Lower leg skin (tissue), 4 donors: ENCODE measurements at places on chromosomes 1 and 21. TPM values are rescaled to one million over a fixed set of nuclear protein-coding genes. Genes with fewer than 3 reads are reported as not detected.

DNA sequence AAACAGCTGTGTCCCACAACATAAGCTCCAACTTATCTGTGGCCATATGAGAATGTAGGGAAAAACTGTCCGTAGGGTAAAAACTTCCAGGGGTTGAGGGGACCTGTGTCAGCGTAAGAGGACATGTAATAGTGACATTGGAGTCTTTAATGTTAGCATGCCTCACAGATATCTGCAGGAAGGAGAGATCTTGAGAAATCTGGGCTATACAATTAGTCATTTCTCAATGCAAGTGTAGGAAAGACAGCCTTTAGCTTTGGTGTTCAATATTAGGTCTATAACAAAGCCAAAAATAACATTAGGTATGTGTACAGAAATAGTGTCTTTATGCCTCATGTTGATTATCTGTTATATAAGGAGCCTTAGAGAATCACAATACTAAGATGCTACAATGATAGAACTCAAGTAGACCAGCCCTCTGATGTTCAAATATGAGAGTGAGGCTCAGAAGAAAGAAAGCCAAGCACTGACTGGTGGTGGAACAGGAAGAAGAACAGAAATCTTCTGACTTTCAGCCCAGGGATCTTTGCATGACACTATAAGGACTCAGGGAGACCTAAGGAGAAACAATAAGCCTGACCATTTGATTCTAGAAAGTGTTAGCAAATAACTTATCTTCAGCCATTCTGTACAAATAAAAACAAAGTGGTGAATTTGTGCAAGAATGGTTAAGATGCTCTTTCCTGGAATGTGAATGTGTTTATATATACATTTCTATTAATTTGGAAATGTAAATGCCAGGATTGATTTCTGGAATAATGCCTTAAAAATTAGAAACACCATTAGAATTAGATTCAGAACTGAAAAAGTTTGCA lies 152.6 kb downstream of the ZC3H11B start:
- DNase-seq: no peak

MAP3K21 gene
- total RNA-seq: 6.1 TPM

DNA sequence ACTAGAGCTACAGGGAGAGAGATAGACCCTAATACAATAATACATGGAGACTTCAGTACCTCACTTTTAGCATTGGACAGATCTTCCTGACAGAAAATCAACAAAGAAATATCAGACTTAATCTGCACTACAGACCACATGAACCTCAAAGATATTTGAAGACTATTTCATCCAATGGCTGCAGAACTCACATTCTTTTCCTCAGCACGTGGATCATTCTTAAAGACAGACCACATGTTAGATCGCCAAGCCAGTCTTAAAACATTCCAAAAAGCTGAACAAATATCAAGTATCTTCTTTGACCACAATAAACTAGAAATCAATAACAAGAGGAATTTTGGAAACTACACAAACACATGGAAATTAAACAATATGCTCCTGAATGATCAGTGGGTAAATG lies 576.0 kb downstream of the KIF26B start:
- no peak for DNase-seq

DNA sequence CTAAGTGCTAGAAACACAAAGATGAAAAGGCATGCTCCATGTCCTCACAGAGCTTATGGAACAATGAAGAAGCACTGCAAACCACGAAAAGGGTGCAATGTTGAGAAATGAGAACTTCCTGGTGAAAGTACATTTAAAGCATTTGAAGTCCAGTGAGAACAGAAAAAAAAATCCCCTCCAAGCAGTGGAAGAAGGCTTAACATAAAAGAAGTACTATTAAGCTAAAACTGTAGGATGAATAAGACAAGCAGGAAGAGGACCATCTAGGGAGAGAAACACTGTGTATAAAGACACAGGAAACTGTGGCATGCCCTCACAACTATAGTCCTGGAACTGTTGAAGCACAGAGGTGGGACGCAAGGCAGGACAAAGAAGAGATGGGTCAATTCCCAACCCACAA lies 10.0 kb downstream of the TP53BP2 start:
- DNase-seq: no peak

GRCh38 chr1:12460911-12461621 lies 156.9 kb downstream of the DHRS3 start:
- peak; percentile 85 for DNase-seq

CDCA8 gene
- total RNA-seq: 1.4 TPM

GRCh38 chr1:17101261-17101660 lies 18.0 kb downstream of the PADI2 start:
- no peak for DNase-seq

DNA sequence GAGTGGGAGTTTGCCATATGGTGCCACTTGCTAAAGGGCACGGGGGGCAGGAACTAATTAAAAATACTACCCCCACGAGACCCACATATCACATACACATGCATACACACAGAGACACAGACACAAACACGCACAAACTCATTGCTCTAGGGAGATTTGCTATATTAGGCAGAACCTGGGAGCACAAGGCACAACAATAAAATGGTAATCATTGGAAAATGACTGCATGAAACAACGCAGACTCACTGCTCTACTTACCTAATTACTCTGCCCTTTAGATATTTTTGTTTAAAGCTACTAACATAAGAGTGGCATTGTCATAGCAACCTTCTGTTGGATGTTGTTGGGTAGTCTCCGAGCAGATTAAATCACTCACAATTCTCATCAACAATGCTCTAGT lies 20.3 kb upstream of the RGS4 start:
- no peak for DNase-seq

DNA sequence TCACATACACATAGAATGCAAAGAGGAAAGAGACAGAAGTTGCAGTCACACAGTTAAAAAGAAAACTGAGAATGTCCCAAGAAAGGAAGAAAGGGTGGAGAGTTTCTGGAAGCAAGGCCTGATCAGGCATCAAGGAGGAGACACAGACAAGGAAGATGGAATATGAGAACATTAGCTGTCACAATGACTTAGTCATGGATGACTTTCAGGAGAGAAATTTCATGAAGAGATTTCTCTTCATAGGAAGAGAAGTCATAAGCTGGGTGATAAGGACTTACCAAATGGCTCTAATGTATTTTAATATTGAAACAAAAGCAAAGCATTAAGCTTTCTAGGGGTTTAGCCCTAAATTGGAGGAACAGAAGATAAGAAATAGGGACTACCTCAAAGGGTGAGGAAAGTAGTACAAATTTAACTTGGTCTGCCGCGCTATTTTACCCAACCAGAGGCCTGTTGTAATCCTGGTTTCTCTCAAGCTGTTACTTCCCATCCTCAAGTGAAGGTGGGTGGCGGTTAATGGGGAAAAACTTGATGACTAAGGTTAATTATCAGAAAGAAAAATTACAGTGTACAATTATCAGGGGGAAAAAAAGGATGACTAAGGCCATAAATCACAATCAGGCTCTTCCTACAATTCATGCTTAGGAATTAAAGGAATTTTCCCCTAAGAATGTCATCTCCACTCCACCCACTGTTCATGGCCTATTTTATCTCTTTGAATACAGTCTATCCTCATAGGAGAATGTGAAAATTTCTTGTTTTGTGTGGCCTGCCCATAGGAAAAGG lies 93.9 kb upstream of the ADGRL2 start:
- DNase-seq: no peak

DNA sequence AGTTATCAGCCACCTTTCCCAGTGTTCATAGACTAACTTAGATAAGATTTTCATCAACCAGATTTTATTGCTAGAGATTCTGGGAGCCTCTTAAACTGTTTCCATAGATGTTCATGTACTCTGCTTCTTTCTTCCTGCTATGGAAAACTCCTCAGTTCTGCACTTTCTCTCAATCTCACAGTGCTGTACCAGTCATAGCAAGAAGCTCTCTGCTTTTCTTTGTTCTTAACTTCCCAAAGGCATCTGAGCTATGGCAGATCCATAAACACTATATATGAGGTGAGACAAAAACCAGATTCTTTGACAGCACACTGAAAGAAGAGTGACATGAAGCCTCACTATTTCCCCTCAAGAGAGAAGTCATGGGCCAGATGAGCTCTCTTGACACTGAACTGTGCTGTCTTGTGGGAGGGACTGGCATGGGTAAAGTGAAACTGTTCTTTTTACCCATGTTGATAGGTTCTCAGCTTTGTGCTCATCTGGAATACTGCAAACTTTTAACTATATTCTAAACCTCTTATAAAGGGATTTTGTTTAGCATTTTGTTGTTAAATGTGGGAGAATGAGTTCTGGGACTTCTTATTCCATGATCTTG lies 64.2 kb upstream of the LYPLAL1 start:
- no peak for DNase-seq

DNA sequence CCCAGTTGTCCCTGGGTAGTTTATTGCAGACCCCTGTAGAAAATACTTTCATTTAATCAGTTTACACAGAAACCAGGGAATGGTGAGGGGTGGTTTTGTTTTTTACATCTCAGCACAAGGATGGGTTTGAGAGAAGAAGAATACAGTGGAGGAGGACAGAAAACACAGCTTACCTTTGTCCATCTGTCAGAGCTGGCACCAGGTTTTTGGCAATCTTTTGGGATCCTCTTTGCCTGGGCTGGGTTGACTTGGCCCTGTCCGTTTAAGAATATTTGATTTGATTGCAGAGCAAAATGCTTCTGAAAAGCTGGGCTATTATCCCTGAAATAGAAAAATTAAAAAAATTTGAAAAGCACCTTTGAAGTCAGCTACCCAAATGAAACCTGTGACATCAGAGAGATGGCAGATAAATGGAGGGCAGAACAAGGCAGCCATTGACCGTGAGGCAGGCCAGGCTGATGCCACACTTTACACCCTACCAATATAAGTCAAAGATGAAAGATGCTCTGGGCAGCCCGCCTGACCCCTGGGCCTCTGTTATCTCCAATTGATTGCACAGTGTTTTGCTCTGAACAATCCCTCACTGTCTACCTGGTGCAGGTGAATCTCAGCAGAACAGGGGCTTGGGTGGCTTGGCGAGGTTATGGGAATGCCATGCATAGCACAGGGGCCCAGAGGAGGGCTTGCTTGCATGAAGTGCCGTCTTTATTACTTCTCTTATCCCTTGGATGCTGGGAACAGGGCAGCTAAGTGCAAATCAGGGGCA lies 218.8 kb downstream of the LMX1A start:
- DNase-seq: no peak

GRCh38 chr1:112702067-112702395 lies 4.9 kb downstream of the RHOC start:
- DNase-seq: no peak

DNA sequence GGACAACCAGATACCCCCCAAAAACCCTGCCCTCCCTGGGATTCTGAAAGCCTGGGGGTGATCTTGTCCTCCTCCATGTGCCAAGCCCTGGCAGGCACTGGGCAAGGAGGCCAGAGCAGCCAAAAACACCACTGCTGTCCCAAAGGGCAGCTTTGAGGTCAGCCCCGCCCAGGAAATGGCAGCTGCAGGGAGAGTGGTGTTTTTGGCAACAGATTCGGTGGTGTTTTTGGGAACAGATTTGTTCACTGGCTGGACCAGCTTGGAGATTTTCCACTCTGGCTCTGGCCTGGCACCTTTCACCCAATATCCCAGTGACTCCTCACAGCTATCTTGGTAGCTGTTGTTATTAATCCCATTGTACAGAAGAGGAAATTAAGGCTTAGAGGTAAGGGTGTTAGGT lies 34.7 kb downstream of the LRP8 start:
- DNase-seq: no peak

- DNase-seq: no peak
Observed at GRCh38 chr1:88825721-88826120, 65.6 kb downstream of the GTF2B start.

HRNR gene
- not detected for total RNA-seq

DNA sequence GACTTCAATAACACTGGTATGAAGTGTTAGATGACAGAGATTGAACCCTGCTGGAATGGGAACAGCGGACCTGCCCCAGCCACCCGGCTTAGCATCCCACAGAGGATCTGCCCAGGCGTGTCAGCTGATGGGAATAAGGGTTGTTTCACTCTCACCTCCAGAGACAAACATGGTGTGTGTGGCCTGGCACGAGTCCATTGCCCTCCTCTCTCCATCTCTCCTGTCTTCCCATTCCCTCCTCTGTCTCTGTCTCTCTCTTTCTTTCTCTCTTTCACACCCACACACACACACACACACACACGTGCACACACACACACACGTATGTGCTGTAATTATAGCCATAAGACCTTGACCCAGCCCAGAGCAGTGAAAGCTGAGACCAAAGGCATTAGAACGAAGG lies 200.2 kb downstream of the HIVEP3 start:
- DNase-seq: no peak

OR2M7 gene
- not detected for total RNA-seq

RHBG gene
- total RNA-seq: 10.0 TPM

GRCh38 chr1:109728870-109729269 lies 12.0 kb downstream of the GSTM3 start:
- no peak for DNase-seq

DNA sequence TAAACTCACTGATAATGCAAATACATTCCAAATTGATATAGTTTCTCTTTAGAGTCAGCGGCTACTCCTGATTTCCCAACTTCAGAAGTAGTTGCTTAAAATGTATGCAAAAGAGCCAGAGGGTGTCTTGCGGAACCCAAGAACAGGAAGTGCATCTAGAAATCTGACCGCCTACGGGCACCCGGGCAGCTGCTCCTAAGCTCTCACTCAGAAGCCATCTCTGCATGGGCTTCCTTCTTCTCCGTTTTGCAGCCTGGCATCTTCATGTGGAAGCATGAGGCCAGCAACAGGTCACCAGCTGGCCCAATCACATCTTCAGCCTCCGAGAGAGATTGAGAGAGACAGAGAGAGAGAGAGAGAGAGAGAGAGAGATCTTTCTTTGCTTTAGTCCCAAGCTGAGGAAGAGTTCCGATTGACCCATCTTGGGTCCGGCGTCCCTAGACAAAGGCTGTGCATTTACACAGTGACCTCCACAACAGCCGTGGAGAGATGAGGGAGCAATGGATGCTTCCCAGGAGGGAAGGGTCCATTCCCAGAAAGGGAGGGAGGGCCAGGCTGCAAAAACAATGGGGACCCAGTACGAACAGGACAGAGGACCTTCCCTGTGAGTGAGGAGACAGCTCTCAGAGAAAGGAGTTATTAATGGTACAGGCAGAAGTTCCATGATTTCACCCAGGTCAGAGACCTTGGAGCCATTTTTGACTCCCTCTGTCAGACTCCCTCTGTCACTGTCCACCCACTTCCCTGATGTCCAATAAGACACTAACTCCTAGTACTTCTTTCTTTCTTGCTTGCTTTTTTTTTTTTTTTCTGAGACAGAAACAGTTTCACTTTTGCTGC lies 28.2 kb upstream of the SLC30A1 start:
- no peak for DNase-seq

MAN1C1 gene
- 6.3 TPM for total RNA-seq

OR2AK2 gene
- total RNA-seq: not detected

GRCh38 chr1:119219711-119220110 lies 79.3 kb upstream of the WARS2 start:
- DNase-seq: no peak

RNF186 gene
- not detected for total RNA-seq
